Cardiac atrium fibroblast (primary cell): ENCODE measurements at places on chromosomes 6 and 20. TPM values are rescaled to one million over a fixed set of nuclear protein-coding genes. Genes with fewer than 3 reads are reported as not detected.

The DEFB116 gene
- not detected in 2 replicates for total RNA-seq

The ZBTB46 gene
- 3.4 and 3.9 TPM in 2 replicates for total RNA-seq

The DACT2 gene
- 7.8 and 17.2 TPM in 2 replicates for total RNA-seq

The OLIG3 gene
- total RNA-seq = not detected in 2 replicates

The CST4 gene
- not detected in 2 replicates for total RNA-seq

The CLDN20 gene
- not detected in 2 replicates for total RNA-seq

The IFT52 gene
- total RNA-seq = 28.0 and 33.2 TPM in 2 replicates
